ENCODE measurements at places on chromosomes 3 and 15. TPM values are rescaled to one million over a fixed set of nuclear protein-coding genes. Genes with fewer than 3 reads are reported as not detected.

- no peak for DNase-seq
These were observed 743.7 kb upstream of the NECTIN3 start for GRCh38 chr3:110327870-110328269.

- no peak for DNase-seq
These were observed 86.2 kb downstream of the RFTN1 start for GRCh38 chr3:16427103-16427965.

DNA sequence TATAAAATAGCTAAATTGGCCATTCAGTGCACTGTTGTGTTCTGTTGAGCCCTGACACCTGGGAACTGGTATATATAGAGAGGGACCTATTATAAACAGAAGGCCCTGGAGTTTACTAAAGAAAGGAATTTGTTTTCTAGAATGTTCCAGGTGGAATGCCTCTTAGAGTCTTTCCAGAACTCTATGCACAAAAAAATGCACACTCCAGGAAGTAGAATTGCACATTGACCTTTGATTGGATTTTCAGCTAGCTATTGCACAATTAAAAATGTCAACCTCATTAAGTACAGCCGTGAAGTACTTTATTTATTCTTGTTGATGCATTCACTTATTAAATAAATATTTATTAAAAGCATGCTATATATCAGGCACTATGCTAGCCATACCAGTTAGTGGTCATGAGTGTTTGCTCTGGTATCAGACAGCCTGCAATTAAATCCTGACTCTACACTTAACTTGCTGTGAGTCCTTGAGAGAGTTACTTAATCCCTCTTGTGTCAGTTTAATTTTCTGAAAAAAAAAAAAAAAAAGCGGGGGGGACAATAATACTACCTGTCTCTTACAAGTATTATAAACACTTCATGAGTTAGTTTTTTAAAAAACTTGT lies 40.8 kb downstream of the NDUFB4 start:
- no peak for DNase-seq

- DNase-seq: no peak
These were observed 159.6 kb downstream of the LRRK1 start for GRCh38 chr15:101078669-101079323.

Gene CCDC13
- not detected for total RNA-seq

DNA sequence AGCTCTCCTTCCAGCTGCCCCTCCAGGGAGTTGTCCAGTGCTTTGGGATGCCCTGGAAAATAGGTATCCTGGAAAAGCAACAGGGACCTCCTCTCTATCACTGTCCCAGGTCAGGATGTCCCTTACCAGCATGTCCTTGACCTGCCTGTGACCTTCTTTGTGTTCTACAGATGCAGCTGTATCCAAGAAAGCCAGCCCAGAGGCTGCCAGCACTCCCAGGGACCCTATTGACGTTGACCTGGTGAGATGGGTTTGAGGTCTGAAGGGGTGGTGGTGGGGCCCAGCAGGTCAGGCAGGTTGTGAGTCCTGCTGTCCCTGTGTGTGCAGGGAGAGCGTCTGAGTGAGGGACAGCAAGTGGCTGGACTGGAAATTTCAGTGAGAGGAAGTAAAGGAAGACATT lies 30.2 kb downstream of the PML start:
- DNase-seq: no peak

DNA sequence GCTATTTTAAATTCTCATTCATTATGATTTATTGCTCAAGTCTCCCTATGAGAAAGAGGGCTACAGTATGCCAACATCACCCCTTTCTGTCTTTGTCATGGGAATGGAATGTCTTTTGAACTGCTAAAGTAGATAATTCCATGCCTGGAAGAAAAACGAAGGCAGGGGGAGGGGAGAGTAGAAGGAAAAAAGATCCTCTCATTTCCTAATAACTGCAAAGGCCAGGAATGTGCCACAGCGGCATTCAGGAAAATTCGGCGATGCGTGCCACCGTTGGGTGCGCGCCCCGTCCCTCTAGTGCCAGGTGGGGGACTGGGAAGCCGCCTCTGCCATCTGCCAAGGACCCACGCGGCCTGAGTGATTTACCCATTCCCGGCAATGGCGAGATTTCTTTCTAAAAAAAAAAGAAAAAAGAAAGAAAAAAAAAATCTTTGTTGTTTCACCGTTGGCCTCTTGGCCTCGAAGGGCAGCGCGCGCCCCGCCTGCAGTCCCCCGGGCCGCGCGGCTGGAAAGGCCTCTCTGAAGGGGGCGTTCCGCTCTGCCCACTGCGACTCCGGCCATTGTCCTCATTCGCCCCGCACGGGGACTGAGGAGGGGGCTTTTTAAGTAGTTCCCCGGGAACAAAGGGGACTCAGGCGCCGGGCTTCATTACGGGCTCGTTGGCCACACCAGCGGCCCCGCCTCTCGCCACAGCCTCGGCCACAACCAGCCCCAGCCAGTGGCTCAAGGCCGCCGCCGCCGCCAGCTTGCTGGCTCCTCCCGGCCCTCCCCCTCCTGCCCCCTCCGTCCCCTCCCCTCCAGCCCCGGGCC lies 54.5 kb downstream of the CPN2 start:
- DNase-seq: no peak

DNA sequence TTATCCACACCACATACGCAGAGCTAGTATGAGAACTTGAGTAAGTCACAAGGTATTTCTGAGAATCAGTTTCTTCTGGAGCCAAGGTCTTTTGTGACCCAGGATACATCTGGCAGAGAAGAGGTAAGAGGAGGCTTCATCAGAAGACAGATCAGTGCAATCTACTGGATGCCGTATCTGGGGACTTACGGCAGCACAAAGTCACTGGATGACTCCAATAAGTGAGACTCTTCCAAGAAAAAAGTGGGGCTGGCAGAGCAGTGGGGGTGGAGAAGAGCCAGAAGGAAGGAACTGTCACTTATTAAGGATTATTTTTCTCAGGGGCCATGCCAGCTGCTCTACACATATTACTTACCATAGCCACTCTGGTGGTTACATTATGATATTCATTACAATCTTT lies 31.6 kb upstream of the UBXN7 start:
- no peak for DNase-seq

Gene RTP4
- not detected for total RNA-seq

DNA sequence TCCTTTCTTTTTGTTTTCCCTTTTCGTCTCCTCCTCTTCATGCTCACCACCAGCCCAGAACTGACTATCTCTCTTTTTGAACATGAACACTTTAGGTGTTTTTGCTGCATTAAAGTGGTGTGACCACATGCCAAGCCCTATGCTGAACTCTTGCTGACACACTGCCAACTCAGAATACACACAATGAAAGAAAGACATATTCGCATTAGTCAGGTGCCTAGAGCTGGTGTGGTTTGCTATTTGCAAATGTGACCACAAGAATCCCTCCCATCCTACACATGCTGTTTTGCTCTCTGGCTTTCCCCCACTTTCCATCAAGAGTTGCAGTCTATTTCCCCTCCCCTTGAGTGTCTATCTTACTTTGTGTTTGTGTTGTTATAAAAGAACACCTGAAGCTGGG lies 967.8 kb upstream of the CFAP20DC start:
- no peak for DNase-seq

Gene MAPKBP1
- 36.6 TPM for total RNA-seq

- DNase-seq: peak; percentile 67
These were observed 29.8 kb downstream of the ALS2CL start for GRCh38 chr3:46663591-46664135.

- DNase-seq: no peak
These were observed 95.2 kb downstream of the SPATA16 start for GRCh38 chr3:173045770-173046382.

All from chondrocyte (in vitro differentiated cells).